Stimulated activated CD4-positive, alpha-beta T cell treated with anti-CD3 and anti-CD28 coated beads, Interleukin-15, amount 100 ng/mL, for 1 hour (primary cell): ENCODE measurements at places on chromosomes 6 and 20.

GRCh38 chr6:85172705-85173104 lies 277.2 kb upstream of the NT5E start:
- DNase-seq, result no peak

DNA sequence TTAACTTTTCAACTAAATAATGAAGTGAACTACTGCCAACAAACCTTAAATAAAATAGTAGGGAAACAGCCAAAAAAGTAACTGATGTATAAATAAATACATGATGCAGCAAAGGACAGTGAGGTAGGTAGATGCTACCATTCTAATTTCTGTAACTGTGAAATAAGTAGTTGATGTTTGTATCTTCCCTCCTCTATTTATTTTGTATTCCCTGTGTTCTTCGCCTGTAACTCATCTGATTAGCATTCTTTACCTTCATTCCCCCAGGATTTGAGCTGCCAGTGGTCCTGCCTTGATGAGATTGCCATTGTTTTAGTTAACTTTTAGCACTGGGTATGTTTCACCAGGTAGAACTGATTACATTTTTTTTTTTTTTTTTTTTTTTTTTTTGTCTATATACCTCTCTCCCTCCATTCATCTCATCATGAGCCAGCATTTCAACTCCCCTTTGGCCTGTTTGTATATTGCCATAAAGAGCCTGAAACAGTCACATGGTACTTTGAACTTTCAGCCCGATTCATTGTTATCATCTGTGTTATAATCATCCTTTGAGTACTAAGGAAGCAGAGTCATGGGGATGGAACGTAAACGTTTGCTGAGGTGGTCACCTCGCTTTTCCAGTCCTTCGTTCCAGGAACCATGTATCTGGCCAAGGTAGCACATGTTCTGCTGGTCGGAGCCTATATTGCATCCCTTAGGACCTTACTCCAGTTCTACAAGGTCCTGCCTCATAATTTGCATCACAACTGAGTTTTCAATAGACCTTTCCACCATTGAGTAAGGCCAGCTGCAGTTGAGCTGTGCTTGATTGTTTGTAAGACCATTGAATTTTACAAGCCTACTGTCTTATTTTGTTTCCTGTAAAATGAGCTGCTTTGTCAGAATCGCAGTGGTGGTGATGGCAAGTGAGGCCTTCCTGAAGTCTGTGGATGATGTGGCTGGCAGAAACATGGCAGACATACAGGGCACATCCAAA lies 107.6 kb downstream of the JAG1 start:
- no peak for DNase-seq

DNA sequence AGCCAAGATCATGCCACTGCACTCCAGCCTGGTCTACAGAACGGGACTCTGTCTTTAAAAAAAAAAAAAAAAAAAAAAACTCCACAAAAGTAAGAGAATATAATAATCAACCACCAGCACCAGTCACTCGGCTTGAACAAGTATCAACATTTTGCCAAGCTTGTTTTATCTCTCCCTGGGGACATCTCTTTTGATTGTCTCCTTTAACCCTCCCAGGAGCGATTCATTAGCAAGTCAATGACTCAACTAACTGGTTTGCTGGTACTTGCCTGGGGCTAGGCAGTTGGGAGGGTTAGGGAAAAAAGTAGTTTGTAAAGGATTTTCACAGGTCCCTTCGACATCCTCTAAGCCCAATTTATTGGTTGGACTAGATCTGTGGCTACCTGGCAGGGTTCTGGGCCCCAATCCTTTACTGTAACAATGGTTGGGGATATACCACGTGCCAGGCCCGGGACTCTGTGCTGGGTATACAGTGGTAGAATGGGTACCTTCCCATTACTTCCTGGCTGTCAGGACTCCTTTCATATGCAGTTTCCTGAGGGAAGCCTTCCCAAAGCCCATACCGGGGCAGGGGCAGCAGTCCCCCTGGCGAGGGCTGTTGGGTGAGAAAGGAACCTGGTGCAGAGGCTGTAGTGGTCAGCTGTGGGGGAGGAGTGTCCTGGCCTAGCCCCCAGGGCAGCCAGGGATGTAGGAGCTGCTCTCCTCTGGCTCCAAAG lies 12.2 kb downstream of the TGIF2 start:
- no peak for DNase-seq

GRCh38 chr6:139640921-139641320 lies 266.5 kb upstream of the CITED2 start:
- DNase-seq, result no peak

- DNase-seq, result no peak
Measured at GRCh38 chr6:1263850-1264377, 48.0 kb upstream of the FOXQ1 start.
